Activated T-cell treated with anti-CD3 and anti-CD28 coated beads, Interleukin-2, amount 50 U/mL, for 72 hours (primary cell): ENCODE measurements at places on chromosomes 6 and 20. TPM values are rescaled to one million over a fixed set of nuclear protein-coding genes. Genes with fewer than 3 reads are reported as not detected.

The TCF21 gene
- total RNA-seq: not detected

DNA sequence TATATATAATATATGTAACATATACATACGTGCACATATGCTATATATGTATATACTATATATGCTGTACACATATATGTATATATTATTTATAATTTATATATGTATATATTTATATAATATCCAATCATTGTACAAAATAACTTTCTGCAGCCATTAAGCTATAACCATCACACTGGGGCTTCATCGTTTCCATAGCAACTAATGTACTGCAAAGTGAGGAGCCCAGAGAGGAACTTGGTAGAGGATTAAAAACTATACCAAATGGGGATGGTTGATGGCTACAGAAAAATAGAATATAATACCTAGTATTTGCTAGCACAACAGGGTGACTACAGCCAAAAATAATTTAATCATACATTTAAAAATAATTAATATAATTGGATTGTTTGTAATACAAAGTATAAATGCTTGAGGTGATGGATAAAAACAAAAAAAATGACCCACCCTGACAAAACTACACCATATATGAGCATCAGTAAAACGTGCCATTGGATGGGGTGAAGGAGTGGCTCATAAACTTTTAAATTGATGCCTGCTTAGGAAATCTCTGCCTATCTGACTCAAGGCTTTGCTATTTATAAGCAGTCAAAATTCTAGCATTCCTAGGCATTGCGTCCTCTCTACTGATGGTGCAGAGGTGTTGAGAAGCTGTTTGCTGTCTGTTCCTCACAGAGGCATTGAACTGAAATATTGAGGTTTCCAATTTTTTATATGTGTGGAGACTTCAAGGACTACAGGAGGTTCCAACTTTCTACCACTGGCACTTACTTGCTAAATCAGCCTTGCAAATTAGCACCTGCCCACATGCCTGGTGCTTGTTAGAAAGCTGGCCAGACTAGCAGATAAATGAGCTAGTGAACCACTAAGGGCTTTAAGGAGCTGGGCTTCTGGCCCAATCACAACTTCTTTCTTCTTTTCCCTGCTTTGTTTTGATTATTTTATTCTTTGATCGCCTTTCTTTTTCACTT, 190.1 kb downstream of the SCP2D1 start:
- H3K27ac ChIP-seq: no peak overlapping the region
- H3K27me3 ChIP-seq: peaks cover 6% of the 10 kb centered on the region
- DNase-seq: no peak
- H3K4me3 ChIP-seq: no peak overlapping the region

- no peaks in the 10 kb centered on the region for H3K27me3 ChIP-seq
- peak overlapping the region; percentile 100 for H3K27ac ChIP-seq
- peaks cover 3% of the 10 kb centered on the region for H3K36me3 ChIP-seq
- peak overlapping the region; percentile 77 for H3K4me3 ChIP-seq
These were observed 21.1 kb upstream of the SERPINB1 start for GRCh38 chr6:2862712-2863181.

DNA sequence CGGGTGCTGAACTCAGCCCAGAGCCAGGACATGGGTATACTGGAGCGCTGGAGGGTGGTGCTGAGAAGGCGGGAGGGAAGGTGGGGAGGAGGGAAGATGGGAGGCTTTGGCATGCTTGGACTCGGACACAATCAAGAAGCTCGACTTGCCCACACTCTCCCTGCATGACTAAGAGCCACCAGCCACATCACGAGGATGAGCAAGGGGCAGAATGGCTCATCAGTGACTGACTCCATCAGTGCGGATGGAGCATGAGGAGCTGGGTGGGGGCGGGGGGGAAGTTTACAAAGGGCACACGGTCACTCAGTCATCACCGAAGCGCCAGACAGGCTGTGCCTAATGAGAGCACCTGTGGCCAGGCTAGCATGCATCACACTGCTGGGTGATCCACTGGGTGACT, 222.8 kb downstream of the KIF16B start:
- H3K4me3 ChIP-seq: no peak overlapping the region
- no peaks in the 10 kb centered on the region for H3K27me3 ChIP-seq
- DNase-seq: no peak
- no peaks in the 10 kb centered on the region for H3K36me3 ChIP-seq
- H3K4me1 ChIP-seq: no peaks in the 10 kb centered on the region
- H3K27ac ChIP-seq: no peak overlapping the region

DNA sequence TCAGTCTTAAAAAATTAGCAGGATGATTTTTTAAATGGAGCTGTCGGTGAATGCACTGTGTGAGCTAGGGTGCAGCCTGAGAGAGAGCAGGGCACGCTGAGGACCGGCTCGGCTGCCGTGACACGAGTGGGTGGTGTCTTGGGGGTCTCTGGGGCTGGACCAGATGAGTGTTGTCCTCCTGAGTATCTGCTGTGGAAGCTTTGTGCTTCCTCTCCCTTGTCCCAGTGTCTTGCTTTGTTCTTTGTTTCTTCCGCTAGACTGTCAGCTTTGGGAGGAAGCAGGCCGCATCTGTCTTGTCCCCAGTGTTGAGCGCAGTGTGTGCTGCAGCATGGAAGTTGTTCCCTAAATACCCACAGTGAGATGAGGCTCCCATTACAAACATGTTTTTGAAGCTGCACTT, 89.4 kb downstream of the RTN4IP1 start:
- H3K36me3 ChIP-seq: peaks cover 35% of the 10 kb centered on the region
- no peaks in the 10 kb centered on the region for H3K27me3 ChIP-seq
- no peak overlapping the region for H3K4me3 ChIP-seq
- no peak overlapping the region for H3K27ac ChIP-seq
- DNase-seq: no peak
- peaks cover 48% of the 10 kb centered on the region for H3K4me1 ChIP-seq
